Non-pigmented ciliary epithelial cell (primary cell): ENCODE measurements at places on chromosomes 5 and 9.

DNA sequence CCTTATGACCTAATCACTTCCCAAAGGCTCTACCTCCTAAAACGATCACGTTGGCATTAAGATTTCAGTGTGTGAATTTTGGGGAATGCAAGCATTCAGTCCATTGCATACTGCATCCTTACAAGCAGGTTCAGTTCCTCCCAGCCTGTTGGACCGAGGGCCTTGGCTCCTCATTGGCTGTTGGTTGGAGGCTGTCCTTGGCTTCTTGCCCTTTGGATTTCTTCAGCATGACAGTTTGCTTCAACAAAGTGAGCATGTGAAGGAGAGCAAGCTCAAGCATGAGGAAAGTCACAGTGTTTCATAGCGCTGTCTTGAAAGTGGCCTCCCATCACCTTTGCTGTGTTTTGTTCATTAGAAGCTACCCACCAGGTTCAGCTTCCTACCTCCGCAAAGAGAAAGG lies 109.5 kb downstream of the GADD45G start:
- DNase-seq = no peak

DNA sequence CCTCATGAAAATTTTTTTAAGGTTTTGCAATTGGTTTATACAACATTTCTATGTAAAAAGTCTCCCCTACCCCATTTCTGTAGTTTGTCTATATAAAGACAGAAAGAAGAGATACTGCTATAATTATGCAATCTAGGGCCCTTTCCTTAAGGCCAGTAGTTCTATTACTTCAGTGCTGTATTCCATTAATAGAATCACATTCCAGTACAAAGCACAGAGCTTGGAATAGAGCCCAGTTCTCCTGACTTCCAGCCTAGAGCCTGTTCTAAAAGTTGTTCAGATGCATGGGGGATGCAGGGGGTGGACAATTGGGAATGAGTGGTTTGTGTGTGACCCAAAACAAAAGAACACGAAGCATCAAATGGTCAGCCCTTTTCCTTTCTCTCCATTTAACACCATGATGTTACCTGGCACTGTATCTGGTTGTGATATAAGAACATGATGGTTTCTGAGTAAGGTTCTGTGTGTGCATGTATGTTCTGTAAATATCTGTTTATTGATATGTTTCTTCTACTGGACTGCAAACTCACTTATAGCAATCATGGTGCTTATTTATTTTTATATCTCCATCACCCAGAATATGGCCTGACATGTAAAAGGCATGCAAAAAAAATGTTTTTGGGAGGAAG lies 8.2 kb upstream of the GRAMD2B start:
- no peak for DNase-seq

GRCh38 chr5:141850786-141851185 lies 27.4 kb downstream of the PCDH1 start:
- DNase-seq = no peak

GRCh38 chr9:115144706-115145105 lies 26.7 kb upstream of the TNC start:
- no peak for DNase-seq

DNA sequence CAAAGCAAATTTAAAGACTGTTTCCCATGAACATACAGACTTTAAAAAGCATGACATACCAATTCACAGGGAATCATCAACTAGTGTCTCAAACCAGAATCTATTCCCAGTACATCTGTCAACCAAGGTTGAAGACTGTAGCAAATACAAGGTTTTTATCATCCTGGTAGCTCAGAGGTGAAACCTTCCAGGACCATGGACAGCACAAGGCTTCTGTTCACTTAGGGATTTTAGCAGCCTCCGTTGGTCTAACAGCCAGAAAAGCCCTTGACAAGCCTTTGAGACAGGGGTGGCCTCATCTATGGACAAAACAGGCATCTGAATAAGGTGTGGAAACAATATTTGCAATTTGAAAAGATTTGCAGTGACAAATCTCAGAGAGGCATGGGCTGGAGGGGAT lies 119.0 kb downstream of the TRIM32 start:
- no peak for DNase-seq

- DNase-seq = no peak
These were observed 30.0 kb upstream of the GLRX start for GRCh38 chr5:95852567-95852966.

- DNase-seq = no peak
These were observed 5.9 kb upstream of the NFIL3 start for GRCh38 chr9:91429501-91429900.
